NCI-H774 (cell line): ENCODE measurements at places on chromosomes 6 and 20.

GRCh38 chr6:43389730-43390295 is 20.4 kb upstream of the ZNF318 start:
- no peak for DNase-seq

DNA sequence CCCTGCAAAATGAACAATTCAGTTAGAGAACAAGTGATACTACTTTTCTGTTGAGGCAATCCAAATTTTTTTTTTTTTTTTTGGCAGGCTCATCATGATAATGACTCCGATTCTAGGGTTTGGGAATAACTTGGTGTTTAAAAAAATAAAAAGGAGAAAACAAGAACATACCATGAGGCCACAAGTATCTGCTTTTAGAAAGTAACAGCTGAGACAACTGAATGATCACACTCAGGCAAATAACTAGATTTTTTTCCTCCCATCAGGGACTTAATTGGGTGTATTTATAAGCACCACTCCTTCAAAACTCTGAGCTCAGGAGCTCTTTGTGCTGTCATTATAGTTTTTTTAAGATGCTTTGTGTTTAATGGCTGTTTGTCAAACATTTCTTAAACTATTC is 29.6 kb downstream of the PAK5 start:
- peak; percentile 1 for DNase-seq

GRCh38 chr6:1817033-1817761 is 207.5 kb downstream of the FOXC1 start:
- no peak for DNase-seq

DNA sequence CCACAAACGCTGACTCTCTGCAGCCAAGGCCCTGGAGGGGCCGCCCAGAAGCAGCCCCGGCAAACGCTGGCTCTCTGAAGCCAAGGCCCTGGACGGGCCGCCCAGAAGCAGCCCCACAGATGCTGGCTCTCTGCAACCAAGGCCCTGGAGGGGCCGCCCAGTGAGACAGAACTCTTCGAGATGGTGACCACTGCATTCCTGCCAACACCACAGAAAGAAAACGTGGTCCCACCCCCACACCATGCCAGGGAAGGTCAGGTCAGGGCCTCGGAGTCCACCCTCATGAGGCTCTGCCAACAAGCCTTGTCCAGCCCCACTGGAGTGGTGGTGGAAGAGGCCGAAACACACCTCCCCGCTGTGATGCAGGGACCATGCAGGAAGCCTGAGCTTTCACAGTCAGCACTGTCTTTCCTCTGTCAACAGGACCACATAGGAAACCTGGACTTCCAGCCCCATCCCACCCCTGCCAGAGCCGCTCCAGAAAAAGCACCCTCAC is 97.5 kb downstream of the DLL1 start:
- no peak for DNase-seq

DNA sequence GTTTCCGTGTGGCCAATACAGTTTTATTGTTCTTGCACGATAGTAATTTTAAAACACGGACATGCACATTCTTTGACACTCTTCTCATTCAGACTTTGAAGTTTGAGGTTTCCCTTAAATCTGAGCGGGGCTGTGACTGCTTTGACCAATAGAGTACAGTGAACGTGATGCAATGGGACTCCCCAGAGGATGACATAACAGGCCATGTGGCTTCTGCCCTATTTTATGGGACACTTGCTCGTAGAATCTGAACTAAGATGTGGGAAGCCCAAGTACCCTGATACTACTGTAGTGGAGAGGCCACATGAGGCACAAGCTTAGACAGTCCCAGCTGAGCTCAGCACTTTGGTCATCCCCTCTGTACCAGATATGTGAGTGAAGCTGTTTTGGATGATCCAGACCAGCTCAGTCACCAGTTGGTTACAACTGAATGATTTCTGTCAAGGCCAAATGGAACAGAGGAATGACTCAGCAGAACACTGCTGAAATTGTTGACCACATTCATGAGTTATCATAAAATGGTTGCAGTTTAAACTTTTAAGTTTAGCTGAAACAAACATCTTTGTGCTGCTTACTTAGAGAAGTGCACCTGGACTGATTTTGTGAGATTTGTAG is 279.4 kb downstream of the RFPL4B start:
- DNase-seq: no peak

DNA sequence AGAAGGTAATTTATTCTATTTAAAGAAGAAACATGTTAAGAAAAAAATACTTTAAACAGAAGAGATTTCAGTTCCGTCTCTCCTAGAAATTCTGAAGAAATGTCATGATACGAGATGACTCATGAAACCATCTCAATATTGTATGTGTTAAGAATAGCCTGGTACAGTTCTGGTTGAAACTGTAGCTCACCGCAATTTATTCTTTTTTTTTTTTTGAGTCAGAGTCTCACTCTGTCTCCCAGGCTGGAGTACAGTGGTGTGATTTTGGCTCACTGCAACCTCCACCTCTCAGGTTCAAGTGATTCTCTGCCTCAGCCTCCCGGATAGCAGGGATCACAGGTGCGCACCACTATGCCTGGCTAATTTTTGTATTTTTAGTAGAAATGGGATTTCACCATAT is 103.3 kb downstream of the ARHGAP18 start:
- DNase-seq: no peak

- no peak for DNase-seq
Observed at GRCh38 chr6:107442938-107443607, 16.3 kb downstream of the PDSS2 start.

- peak; percentile 33 for DNase-seq
Observed at GRCh38 chr6:154448448-154449096, 61.9 kb downstream of the CNKSR3 start.

DNA sequence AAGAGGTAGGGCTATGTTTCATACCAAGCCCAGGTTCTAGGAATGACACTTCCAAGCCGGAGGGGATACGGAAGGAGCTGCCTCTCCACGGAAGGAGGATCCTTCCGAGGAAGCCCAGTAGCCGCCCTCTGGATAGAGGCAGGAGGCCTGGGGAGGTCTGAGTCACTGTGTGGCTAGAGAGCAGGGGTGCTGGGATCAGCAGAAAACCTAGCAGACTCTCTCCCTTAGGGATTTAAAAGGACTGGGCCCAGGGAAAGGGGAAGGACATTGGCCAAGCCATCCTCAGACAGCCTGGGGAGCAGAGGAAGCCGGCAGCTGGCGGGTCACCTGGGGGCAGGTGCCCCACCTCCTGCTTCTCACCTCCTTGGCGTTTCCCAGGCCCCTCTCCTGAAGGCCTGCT is 36.6 kb upstream of the NFATC2 start:
- no peak for DNase-seq

- no peak for DNase-seq
Observed at GRCh38 chr6:111564482-111564945, 41.2 kb downstream of the TRAF3IP2 start.

- no peak for DNase-seq
Observed at GRCh38 chr20:16392346-16392745, 180.9 kb downstream of the KIF16B start.

DNA sequence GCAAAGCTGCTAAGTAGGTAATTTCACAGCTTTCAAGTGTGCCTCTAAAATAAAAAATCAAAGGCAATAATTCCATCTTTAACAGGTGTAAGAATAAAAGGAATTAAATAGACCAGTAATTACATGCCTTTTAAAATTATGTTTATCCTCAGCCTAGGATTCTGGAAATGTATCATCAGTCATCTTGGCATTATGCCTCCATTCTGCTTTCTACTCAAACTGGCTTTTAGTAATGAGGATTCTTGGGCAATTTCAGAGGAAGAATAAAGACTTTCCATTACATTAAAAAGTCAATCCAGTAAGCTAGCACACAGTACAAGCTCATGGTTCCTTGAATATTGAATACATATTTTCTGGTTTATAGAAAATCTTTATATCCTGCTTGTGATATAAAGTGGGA is 44.7 kb downstream of the GSTA2 start:
- DNase-seq: peak; percentile 22

- DNase-seq: no peak
Observed at GRCh38 chr6:34246563-34247391, 2.0 kb downstream of the SMIM29 start.

DNA sequence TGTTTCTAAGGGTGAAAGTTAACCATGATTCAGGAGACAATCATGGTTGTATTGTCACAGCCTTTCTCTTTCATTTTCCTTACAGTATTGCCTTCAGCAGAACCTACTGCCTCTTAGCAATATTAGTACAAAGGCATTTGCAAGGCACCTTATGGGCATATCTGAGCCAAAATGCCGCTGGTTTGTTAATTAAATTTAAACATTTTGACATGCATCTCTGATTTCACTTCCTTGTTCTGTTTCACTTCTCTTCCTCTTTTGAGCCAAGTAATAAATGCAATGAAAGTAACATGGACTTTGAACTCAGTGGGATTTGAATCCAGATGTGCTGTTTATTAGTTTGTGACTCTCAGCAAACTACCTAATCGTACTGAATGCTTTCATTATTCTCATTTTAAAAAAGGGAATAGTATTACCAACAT is 467.4 kb upstream of the CITED2 start:
- DNase-seq: no peak

DNA sequence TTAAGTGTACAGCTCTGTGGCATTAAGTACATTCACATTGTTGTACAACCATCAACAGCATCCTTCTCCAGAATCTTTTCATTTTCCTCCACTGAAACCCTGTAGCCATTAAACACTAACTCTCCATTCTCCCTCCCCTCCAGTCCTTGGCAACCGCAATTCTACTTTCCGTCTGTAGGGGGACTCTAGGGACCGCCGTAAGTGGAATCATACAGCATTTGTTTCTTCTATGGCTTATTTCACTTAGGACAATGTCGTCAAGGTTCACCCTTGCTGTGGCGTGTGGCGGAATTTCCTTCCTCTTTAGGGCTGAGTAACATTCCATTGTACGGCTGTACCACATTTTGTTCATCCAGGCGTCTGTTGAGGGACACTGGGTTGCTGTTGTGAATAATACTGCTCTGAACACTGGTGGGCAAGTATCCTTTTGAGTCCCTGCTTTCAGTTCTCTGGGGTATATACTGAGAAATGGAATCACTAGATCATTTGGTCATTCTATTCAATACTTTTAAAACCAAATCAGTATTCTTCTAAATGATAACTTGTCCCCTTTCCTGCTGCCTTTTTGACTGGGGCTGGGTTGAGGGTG is 50.7 kb downstream of the PPP1R3G start:
- DNase-seq: no peak

- DNase-seq: no peak
Observed at GRCh38 chr6:118843685-118844390, 50.1 kb upstream of the ASF1A start.

GRCh38 chr6:125124049-125124669 is 29.4 kb upstream of the TPD52L1 start:
- no peak for DNase-seq

DNA sequence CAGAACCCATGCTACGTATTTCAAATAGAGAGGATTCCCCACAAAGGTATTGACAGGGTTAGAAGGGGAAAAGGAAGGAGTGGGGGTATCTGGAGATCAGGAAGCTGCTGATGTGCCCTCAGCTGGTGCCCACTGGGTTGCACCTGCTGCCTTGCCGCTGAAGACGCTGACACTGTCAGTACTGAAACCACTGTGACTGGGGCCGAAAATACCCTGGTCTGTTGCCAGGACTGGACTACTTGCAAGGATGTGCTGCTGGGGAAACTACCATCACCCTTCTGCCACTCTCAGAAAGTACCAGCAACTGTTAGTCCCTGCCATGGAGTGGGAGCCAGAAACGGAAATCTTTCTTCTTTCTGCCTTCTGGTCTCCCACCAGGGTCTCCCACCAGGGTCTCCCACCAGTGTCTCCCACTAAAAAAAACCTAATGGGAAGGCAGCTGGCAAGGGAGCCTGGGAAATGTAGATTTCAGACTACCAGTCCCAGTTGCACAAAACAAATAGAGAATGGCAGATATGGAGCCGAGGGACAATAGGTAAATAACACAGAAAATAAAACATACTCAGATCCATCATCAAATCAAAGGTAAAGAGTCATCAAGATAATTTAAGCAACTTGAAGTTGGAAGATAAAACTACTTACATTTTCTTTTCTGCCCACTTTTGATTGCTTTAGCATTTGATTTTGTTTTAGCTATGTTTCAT is 204.8 kb downstream of the TPBG start:
- DNase-seq: peak; percentile 55

GRCh38 chr20:57293995-57294394 is 27.6 kb upstream of the BMP7 start:
- no peak for DNase-seq

GRCh38 chr6:90384720-90385119 is 88.1 kb upstream of the BACH2 start:
- no peak for DNase-seq

DNA sequence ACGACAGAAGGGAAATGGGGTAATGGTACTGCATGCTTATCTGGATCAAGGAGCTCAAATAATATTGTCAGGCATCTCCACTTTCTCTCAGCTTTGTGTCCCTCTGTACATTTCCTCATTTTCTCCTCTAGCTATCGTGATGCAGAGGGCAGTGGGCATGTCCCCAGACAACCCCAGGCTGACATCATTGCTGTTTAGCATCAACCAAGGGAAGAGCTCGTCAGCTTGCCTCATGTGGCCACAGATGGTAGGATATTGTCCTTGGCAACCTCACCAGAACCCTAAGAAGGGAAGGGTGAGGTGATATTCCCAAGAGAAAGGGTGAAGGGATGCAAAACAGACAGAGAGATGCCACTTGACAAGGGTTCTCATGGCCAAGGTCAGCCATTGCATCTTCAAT is 58.3 kb downstream of the MAFB start:
- DNase-seq: no peak

- DNase-seq: no peak
Observed at GRCh38 chr6:53294095-53294494, 54.7 kb downstream of the ELOVL5 start.

- DNase-seq: no peak
Observed at GRCh38 chr6:4940416-4940815, 63.4 kb downstream of the RPP40 start.

GRCh38 chr6:70479236-70479635 is 65.9 kb downstream of the FAM135A start:
- peak; percentile 24 for DNase-seq

- no peak for DNase-seq
Observed at GRCh38 chr6:141208101-141208500, 924.6 kb upstream of the GJE1 start.

- no peak for DNase-seq
Observed at GRCh38 chr6:131399433-131399832, 173.6 kb upstream of the ARG1 start.

GRCh38 chr6:100677240-100677639 is 203.9 kb downstream of the ASCC3 start:
- no peak for DNase-seq

- DNase-seq: no peak
Observed at GRCh38 chr6:85114581-85114935, 335.3 kb upstream of the NT5E start.

GRCh38 chr6:89716532-89716931 is 78.0 kb upstream of the LYRM2 start:
- DNase-seq: no peak

GRCh38 chr6:72675396-72675795 is 53.5 kb downstream of the KCNQ5 start:
- no peak for DNase-seq

GRCh38 chr6:102501615-102502014 is 1108.1 kb downstream of the GRIK2 start:
- DNase-seq: no peak

- no peak for DNase-seq
Observed at GRCh38 chr20:5608442-5609161, 141.6 kb upstream of the SHLD1 start.
